OCI-LY7 (cell line): ENCODE measurements at places on chromosomes 1 and 21.

DNA sequence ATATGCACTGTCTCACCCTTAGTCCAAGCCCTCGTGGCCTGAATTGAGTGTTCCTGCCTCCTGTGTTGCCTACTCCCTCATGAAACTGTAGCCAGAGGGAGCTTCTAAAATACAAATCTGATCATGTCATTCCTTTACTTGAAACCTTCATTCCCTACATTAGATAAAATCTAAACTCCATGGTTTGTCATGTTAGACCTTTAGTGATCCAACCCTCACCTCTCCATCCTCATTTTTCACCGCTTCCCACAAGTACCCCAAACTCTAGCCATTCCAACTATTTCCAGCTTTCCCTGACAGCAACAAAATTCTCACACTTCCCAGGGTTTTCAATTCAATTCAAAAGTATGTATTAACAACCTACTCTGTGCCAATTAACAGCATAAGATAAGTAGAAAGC lies 18.3 kb upstream of the CNTN2 start:
- no peak for DNase-seq

GRCh38 chr1:24195874-24196273 lies 8.8 kb upstream of the IFNLR1 start:
- DNase-seq: no peak

DNA sequence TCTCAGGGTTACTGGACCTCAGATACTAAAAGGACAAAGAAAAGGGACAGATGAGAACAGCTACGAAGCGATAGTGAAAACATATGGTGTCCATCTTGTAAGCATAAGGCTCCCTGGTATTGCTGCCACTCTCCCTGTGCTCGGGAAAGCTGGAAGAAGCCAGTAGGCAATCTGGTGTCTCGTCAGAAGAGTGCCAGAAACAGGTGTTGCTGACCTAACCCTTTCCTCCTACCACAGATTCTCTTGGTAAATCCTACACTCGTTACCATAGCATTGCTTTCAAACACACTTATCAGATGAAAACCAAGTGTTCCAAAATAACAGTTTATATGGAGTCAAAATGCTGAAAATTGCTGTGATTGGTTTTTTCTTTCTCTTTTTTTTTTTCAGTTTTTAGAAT lies 146.3 kb downstream of the NRIP1 start:
- DNase-seq: no peak

DNA sequence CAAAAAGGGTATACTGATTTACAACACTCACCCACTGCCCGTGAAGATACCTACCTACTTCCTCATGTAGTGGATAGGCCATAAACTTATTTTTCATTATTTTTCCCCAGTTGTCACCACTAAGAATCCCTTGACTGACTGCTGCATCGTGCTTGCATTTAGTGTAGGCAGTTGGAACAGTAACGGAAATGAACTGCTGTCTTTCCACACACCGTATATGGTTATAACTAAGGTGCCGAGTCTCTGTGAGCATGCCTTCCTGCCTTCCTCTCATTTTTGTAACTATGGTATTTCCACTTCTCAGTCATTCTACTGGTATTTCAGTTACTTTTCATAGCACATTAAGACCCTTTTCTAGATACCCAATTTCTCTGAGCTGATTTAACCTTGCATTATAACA lies 36.4 kb downstream of the SLC35F3 start:
- DNase-seq: no peak

DNA sequence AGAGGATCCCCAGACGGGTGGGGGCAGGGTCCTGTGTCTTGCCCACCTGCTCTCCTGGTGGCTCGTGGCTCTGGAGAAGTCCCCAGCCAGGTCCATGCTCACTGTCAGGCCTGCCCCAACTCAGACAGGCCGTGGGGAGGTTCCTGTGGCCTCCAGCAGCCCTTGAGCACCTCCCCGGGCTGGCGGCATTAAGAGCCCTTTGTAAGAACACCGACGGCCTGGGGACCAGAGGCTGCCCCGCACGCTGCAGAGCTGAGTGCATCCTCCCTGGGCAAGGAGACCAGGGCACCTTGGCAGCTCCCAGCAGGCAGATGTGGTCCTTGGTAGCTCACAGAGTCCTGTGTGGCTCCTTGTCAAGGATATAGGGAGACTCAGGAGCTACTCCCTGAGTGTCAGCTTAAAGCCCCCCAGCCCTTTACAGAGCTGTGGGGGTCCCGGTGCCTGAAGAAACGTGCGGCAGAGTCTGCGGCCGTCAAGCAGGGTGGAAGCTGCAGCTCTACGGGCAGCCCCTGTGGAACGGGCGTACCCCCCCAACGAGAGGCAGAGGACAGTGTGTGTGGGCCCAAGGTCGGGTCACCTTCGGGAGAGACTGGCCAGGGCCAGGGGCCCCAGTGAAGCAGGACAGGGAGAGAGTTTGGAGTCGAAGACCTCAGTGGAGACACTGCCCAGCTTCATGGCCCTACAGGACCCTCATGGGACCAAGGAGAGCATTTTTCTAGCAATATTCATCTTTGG lies 118.6 kb downstream of the PRDM16 start:
- no peak for DNase-seq

DNA sequence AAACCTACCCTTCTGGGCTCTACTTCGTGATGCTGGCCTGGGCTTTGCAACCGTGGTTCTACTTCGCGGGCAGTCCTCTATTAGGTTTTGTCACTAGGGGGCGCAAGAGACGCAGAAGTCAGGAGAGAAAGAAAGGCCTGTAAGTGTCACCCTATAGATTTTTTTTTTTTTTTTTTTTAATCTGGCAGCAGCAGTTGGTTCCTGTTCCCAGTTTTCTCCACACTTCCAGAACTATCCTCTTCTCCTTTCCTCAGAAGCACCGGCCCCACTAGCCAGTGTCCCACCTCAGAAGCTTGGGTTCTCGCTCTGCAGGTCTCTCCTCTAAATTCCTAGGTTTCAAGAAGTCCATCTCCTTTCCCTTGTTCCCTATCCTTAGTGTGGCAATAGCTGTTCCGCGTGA lies 9.1 kb upstream of the LCE2D start:
- peak; percentile 55 for DNase-seq

- peak; percentile 65 for DNase-seq
Measured at GRCh38 chr1:178973652-178974101, 52.0 kb upstream of the FAM20B start.

GRCh38 chr1:234659538-234659937 lies 49.6 kb upstream of the IRF2BP2 start:
- no peak for DNase-seq

DNA sequence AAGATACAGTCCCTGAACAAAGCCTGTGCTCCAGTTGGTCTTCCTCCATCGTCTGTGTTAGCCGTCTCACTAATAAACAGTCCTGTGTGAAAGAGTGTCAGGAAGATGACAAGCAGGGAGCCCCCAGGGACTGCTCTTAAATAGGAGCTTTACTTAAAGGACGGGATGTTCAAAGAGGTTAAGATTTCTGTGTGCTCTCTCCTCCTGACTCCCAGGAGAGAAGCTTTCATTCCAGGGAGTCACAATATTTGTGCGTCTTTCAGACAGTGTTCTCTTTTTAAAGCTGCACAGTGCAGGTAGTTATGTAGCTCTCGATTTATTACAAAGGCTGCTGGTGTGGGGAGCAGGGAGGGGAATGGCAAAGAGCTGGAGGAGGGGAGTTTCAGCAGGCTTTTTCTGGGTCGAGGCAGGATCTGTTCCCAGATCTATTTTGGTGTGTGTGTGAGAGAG lies 43.5 kb downstream of the STYXL2 start:
- no peak for DNase-seq

- DNase-seq: no peak
Measured at GRCh38 chr1:229105109-229105508, 165.8 kb upstream of the RAB4A start.

- DNase-seq: no peak
Measured at GRCh38 chr1:9322661-9323244, 30.1 kb downstream of the SPSB1 start.

GRCh38 chr1:230216896-230217295 lies 149.9 kb downstream of the GALNT2 start:
- DNase-seq: no peak

DNA sequence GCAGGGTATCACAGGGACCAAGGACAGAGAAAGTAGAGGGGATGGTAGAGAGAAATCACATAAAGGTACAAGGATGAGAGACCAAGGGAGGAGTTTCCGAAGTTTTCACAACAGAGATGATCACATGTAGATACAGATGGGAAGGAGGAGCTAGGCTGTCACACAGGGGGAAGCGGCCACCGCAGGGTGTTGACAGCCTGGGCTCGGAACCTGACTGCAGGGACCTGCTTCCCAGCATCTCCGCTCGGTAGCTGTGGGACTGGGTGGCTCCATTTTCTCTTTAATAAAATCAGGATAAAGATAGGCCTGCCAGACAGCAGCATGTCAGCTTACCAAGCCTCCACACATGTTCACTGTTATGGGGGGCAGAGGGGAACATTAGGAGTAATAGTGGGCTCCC lies 32.3 kb downstream of the CDCA8 start:
- DNase-seq: no peak

DNA sequence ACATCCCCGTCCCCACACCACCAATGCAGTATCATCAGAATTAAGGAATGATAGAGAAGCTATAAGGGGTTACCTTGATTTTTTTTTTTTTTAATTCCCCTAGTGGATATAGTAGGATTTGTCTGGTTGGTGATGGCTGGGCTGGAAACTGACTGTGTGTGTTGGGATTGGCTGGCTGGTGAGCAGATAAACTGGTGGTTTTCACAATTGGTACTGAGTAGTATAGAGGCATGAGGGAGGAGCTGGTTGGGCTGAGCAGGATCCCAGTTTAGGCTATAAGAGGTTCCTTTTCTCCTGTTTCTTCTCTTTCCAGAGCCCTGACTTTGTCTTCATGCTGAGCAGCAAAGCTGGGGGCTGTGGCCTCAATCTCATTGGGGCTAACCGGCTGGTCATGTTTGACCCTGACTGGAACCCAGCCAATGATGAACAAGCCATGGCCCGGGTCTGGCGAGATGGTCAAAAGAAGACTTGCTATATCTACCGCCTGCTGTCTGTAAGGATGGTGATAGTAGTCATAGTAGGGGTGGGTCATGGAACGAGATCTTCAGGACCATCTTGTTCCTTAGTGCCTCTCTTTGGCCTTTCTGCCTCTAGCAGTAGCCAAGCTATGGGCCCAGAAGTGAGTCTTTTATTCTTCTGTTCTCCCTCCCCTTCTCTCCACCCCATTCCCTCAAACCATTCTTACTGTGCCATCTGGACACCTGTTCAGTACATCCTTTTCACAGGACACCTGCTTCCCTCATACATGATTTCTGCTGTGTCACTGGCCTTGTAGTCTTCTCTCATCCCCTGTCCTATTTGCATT lies 26.9 kb downstream of the RAD54L start:
- no peak for DNase-seq

GRCh38 chr1:201455098-201455497 lies 13.9 kb downstream of the PHLDA3 start:
- DNase-seq: no peak

DNA sequence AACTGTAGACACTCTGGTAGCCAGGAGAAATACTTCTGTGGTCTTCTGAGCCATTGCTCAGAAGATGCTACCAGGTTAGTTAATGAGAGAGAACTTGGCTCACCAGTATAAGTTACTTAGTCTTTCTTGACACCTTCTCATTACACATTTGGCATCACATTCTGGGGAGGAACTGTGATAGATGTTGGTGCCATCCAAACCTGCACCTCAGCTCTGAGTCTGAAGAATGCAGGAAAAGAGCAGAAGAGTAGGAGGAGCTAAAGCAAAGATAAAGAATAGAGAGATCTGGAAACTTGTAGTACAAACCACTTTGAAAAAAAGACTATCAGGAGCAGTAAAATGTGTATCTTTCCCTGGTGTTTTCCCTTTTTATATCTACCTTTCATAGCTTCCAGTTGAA lies 58.9 kb downstream of the RGL1 start:
- no peak for DNase-seq

DNA sequence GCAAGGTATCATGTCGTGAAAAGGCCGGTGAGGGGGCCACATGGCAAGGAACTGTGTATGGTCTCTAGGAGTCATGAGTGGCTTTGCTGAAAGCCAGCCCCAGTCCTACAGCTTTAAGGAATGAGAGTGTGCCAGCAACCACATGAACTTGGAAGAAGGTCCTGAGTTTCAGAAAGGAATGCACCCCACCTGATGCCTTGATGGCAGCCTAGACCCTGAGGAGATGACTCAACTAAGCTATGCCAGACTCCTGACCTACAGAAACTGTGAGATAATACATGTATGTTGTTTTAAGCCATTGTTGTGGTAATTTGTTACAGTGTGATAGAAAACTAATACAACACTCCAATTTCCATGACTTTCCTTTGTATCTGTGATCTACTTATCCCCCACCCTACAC lies 33.5 kb upstream of the AKT3 start:
- DNase-seq: no peak

GRCh38 chr1:183180218-183180617 lies 5.8 kb upstream of the LAMC2 start:
- DNase-seq: no peak

DNA sequence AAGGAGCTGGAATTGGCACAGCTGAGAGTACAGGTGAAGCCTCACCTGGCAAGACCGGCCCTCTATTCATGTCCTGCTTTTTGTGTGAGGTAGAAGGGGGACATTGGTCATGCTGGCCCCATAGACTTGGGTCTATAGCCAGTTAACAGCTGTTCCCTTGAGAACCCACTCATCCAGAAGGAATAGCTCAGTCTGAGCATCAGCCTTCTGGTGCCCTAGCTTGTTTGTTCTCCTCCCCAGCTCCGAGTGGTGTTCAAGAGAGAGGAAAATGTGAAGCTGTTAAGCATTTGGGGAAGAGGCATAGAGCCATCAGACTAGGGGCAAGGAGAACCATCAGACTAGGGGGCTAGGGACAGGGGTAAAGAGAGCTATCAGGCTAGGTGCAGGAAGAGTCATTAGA lies 290.9 kb downstream of the SIPA1L2 start:
- DNase-seq: no peak

GRCh38 chr1:171334024-171334640 lies 20.1 kb downstream of the FMO4 start:
- DNase-seq: no peak

GRCh38 chr21:45072738-45073300 lies 1.6 kb upstream of the ADARB1 start:
- no peak for DNase-seq

DNA sequence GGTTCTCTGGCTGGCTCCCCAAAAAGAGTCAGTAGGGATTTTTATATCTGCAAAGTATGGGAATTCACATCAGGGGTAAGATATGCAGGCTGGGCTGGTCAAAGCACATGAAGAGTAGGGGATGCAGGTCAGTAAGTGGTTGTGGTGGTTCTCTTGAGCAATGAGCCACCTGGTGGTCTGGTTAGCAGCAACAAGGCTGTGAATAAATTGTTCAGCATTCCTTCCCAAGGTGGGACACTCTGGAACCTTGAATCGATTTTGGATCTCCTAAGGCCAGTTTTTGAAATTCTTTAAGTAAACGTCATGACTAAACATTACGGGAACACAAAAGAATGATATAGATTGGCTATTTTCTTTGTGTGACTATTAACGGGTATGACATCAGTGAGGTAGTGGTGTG lies 563.0 kb upstream of the NEGR1 start:
- no peak for DNase-seq

- no peak for DNase-seq
Measured at GRCh38 chr1:29621826-29622435, 385.6 kb downstream of the PTPRU start.

DNA sequence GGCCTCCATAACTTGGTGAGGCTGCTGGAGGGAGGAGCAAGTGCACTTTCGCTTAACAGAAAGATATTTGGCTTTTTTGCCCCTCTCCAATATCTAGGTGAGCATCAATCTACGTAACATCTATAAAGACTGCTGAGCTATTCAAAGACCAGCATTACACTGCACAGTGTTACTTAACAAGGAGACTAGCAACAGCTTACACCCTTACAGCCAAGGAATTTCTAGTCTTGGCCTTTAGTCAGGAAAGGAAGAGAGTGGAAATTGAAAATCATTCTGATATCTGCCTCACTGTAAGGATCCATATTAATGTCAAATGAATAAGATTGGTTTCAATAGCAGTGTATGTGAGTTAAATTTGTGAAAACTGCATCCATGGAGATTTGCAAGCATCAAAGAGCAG lies 163.9 kb upstream of the DUSP10 start:
- DNase-seq: no peak
